Bladder microvascular endothelial cell (primary cell): ENCODE measurements at places on chromosomes 3 and 15. TPM values are rescaled to one million over a fixed set of nuclear protein-coding genes. Genes with fewer than 3 reads are reported as not detected.

RHO gene
- total RNA-seq: not detected in 2 replicates

LSG1 gene
- total RNA-seq: 62.3 and 83.5 TPM in 2 replicates

SPSB4 gene
- total RNA-seq: not detected in 2 replicates

CTXN2 gene
- total RNA-seq: not detected in 2 replicates

FURIN gene
- 41.4 and 117 TPM in 2 replicates for total RNA-seq

CCR9 gene
- total RNA-seq: not detected in 2 replicates

GRK7 gene
- under 0.01 TPM in 1 of 2 replicates, not detected in the other for total RNA-seq

NR2E3 gene
- 0.50 TPM in 1 of 2 replicates, not detected in the other for total RNA-seq

ZNF620 gene
- total RNA-seq: 2.8 and 7.2 TPM in 2 replicates

CXCR6 gene
- not detected in 2 replicates for total RNA-seq

DNAH12 gene
- under 0.01 and 0.16 TPM in 2 replicates for total RNA-seq

GHSR gene
- total RNA-seq: not detected in 2 replicates

LAMB2 gene
- total RNA-seq: 745 and 1,550 TPM in 2 replicates

ITGA11 gene
- 1.6 and 34.5 TPM in 2 replicates for total RNA-seq

PRTG gene
- total RNA-seq: 1.8 and 3.9 TPM in 2 replicates
